ENCODE measurements at places on chromosomes 4 and X.

- no peak for DNase-seq
These were observed 460.3 kb downstream of the ZIC3 start for GRCh38 chrX:138026211-138026610.

DNA sequence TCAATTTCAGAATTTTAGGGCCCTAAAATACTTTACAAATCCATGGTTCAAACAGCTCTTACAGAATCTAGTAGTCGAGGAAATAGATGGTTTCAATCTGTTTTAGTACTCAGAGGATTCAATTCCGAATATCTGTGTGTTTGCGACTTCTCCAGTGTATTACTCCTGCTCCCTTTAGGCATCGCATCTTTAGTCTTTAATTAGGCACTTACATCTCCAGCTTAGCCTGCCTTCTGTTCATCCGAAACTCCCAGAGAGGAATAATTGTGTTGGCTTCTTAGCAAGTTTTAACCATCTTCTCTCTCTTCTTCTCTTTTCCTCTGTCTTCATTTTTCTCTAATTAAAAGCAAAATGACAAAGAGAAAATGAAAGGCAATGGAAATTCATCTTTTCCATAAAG is 1901.3 kb upstream of the TENM3 start:
- no peak for DNase-seq

DNA sequence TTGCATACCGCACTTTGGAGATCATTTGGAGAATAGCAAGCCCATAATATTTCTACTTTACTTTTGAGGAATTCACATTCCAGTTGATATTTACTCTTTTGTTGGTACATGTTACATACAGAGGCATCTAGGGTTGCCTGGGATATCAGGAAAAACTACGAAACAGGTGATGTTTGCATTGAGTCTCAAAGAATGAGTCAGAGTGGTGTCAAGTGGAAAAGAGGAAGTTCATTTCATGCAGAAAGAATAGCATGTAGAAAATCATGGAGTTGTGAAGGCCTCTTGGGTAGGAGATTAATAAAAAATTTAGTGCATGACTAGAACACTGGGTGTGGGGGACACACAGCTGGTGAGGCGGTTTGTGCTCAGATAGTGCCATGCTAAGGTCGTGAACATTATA is 33.5 kb upstream of the ELOVL6 start:
- no peak for DNase-seq

- DNase-seq: no peak
These were observed 77.7 kb downstream of the NFKB1 start for GRCh38 chr4:102578819-102579218.

All from stimulated activated CD8-positive, alpha-beta memory T cell treated with anti-CD3 and anti-CD28 coated beads, Interleukin-7, amount 100 ng/mL, for 24 hours (primary cell).